ENCODE measurements at places on chromosomes 2 and 18.
A peak's percentile ranks its signal among the peaks of the same experiment; 100 is the strongest.

DNA sequence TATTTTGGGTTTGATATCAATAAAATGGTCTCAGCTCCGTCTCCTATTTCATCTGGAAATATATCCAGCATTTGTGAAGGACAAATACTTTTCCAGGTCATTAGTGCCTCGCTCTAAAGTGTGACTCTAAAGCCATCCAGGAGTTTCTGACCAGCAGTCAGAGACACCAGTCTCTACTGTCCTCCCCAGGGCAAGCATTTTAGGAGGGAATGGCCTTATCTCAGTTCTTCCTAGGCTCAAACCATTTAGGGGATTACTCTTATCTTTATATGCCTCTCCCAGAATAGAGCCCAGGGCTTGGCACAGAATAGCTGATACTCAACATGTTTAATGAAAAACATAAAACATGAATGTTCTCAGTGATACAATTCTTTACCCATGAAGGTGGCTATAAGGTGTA is 187.6 kb downstream of the NAPG start:
- DNase-seq: no peak

GRCh38 chr2:45651415-45652089 is at the start of gene PRKCE:
Gene PRKCE, plus strand, starts transcription at chr2:45651675.
- peak; percentile 51 for DNase-seq

DNA sequence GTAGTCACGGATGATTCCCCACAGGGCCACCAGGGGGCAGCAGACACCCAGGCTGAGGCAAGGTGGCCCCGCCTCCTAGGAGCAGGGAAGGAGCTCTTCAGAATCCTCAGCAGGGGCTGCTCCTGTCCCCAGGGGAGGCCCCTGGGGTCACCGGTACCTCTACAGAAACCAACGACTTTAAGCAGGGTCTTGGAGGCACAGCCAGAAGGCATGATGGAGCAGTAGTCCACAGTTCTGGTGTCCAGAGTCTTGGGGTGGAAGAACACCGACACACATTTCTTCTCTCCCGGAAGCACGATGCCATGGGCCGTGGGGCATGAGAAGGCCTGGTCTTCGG is 11.5 kb downstream of the CFAP65 start:
- peak; percentile 73 for DNase-seq

GRCh38 chr2:241156971-241157441 is 6.7 kb downstream of the PPP1R7 start:
- no peak for DNase-seq

- DNase-seq: no peak
Observed at GRCh38 chr2:128401680-128402079, 83.0 kb upstream of the HS6ST1 start.

- DNase-seq: no peak
Observed at GRCh38 chr2:17749753-17750438, 3.7 kb downstream of the SMC6 start.

DNA sequence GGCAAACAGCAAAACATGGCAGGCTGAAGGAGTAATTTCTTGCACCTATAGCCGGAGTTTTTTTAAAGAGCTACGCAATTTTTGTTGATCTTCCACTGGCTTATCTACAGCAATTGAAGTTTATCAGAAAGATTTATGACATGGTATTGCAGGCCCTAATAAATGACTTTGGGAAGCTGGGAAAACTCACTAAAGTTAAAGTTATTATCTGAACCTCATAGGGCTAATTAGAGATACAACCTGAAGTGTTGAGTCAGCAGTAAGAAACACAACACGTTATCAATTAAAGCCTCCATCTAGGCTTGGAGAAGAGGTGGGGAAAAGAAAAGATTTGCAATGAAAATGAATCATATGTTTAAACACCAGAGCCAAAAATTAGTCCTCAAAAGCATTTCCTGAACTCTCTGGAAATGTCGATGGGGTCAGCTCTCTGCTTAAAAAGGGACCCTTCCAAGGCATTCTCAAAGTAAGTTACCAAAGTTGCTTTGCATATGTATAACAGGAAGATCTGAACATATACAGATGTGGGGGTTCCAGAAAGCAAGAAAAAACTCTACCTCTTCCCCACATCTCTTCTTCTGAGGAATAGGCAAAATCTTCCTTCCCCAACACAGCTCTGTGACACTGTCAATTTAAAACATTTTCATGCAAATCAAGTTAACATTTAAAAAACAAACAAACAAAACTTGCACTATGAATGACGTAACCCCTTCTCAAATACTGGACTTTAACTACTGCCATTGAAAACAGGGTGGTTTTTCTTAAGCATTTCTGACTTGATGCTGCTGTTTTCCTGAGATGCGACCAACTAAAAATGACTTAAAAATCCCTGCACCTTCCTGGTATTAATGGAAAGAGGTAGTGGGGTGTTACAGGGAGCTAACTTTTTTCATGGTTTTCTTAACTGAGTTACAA is 915.6 kb downstream of the NRXN1 start:
- DNase-seq: no peak

DNA sequence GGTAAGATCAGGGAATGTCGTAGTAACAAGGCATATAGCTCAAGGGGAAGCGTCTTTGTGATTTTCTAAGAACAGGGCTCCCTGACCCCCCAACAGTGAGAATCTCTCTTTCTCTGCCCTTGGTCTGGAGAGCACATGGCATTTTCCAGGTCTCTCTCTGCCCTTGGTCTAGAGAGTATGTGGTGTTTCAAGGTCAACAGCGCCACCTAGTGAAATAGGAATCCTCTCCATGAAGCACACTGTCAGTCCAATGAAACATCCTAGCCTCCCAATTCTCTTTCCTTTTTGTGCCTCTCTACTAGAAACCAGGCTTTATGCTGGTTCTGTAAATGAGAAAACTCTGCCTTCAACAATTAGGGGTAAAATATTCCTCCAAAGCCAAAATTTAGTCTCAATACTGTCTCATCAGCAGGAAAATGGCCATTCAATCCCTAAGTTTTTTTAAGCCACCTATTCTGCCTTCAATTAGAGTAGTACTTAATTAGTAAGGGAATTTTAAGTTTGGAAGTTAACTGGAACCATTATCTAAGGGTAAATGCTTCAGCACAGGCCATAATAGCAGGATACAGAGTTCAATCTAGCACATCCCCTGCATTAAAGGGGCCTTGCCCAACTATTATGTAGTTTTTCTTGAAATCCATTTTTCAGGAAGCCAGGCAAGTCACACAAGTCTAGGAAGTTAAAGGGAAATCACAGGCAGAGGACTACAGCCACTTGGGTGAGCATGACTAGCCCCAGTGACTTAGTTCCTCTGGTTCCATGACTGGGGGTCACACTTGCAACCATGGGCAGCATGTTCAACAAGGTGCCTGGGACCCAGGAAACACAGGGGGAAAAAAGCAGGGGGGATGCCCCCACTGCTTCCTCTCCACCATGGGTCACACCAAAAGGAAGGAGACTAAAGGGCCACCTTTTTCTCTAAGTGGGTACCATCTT is 12.4 kb downstream of the DYM start:
- peak; percentile 41 for DNase-seq

GRCh38 chr2:208654056-208654455 is 247.5 kb downstream of the PTH2R start:
- no peak for DNase-seq

DNA sequence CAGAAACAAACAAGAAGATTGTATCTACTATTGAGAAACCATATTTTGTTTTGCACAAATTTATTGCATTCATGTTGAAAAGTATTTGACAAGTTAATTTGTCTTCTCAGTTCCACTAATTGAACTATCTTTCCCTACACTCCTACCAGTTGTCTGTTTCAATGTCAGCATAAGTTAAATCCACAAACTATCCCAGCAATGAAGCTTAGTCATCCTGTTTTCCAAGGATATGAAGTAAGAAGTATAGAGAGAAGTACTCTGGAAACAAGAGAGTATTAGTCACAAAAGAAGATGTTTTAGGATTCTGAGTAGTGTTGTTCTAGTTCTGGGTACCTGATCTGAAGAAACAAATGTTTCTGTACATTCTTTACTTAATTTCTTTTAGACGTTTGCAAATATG is 261.6 kb upstream of the ZNF804A start:
- DNase-seq: peak; percentile 2

DNA sequence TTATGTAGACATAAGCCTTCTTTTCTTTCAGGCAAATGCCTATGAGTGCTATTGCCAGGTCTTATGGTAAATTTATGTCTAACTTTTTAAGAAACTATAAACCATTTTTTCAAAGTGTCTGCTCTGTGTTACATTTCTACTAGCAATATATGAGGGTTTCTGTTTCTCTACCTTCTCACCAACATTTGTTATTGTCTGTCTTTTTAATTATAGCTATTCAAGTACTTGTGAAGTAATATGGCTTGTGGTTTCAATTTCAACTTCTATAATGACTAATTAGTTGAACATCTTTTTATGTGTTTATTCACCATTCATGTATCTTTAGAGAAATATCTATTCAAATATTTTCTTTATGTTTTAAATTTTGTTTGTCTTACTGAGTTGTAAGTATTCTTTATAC is 213.1 kb upstream of the MC4R start:
- DNase-seq: no peak

- peak; percentile 62 for DNase-seq
Observed at GRCh38 chr2:63788071-63788470, 53.6 kb upstream of the UGP2 start.

- DNase-seq: no peak
Observed at GRCh38 chr2:150282357-150282756, 205.1 kb downstream of the RND3 start.

Measured in RKO (cell line).